ENCODE measurements at places on chromosomes 1 and 21.

DNA sequence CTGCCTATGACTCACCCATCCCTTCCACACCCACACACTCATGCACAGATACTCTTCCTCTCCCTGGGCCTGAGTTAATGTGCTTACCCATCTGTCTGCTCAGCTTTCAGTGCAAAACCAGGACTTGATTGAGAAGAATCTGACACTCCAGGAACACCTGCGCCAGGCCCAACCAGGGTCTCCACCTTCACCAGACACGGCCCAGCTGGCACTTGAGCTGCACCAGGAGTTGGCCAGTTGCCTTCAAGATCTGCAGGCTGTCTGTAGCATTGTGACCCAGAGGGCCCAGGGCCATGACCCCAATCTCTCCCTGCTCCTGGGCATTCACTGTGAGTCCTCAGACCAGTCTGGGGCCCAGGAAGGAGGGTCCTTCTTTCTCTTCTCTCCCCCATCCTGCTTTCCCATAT lies 3.5 kb upstream of the SH3BGRL3 start:
- DNase-seq: no peak

DNA sequence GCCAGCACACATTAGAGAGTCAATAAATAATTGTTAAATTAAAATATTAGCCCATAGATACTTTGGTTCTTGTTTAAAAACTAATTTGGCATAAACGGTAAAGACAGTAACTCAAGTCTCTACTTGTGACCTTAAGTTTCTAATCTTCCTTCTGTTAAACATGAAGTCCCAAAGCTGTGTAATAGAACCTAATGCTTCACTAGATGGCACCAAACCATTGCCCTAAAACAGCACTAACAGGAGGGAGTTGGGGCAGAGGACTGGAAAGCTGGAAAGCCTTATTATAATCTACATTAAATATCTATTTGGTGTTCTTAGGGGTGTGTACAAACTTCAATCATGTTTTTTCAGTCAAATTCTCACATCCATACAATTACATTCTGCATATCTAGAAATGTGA lies 176.7 kb downstream of the OLFM3 start:
- DNase-seq: no peak

- peak; percentile 44 for DNase-seq
Measured at GRCh38 chr1:21290546-21290944, 282 bp upstream of the ECE1 start.

- no peak for DNase-seq
Measured at GRCh38 chr1:221011145-221011544, 131.9 kb downstream of the HLX start.

- DNase-seq: no peak
Measured at GRCh38 chr1:118948846-118949245, 39.3 kb downstream of the TBX15 start.

All from CD8-positive, alpha-beta T cell (primary cell).